ENCODE measurements at places on chromosomes 11 and 22.
A peak's percentile ranks its signal among the peaks of the same experiment; 100 is the strongest.

DNA sequence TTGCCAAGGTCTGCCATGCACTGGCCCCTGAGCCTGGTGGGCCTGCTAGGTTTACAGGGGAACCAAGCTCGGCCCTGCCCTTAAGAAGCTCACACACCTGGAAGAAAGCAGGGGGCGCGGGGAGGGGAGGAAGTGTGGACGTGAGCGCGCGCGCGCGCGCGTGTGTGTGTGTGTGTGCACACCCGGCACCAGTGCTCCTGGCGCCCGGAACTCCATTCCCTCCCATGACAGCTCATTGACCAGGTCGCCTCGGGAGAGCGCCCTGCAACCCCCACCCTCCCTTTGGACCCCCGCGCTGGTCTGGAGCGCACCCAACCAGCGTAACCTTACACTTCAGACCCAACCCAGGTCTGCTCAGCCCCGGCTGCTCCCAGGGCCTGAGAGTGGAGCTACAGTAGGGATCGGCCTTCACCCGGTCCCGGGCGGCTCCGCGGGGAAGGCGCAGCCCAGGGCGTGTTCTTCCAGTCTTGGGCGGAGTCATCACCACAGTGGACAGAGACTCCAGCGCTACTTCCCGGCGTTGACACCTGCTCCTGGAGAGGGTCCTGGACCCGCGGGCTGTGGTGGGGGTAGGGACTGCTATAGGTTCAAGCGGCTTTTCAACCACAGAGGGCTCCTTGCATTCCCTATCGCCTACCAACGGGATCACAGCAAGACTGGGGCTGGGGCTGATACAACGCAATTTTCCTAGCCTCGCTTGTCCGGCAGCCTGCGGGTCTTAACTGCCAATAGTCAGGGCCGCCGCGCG lies 1.5 kb downstream of the GALNT18 start:
- DNase-seq = peak; percentile 66

GRCh38 chr22:40040927-40041326 lies 46.2 kb downstream of the FAM83F start:
- no peak for DNase-seq

GRCh38 chr11:1923201-1923956 lies 3.9 kb downstream of the TNNT3 start:
- DNase-seq = no peak

- peak; percentile 70 for DNase-seq
Observed at GRCh38 chr22:23218867-23219251, 38.5 kb downstream of the BCR start.

DNA sequence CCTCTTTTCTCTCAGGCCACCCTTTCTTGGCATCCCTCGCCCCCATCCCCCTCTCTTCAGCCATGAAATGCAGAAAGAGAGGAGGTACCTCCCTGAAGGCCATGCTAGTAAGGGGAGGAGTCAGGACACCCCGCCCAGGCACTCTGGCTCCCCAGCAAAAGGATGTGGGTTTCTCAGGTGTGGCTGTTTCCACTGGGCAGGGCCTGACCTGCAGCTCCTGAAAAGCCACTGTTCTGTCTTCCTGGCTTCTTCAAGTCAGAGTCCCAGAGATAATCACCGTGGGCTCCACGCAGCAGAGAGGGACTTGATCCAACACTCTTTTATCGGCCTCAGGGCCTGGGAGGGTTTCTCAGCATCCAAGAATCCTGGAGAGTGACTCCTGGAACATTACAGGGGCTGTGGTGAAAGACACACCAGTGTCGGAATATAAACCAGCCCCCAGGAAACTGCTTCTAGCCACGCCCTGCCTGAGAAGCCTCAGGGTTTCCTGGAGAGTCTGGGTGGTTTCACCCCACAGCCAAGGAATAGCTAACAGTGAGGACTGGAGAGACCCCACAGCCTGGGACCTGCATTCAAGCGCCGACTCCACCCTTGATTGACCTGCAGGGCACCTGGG lies 45.7 kb upstream of the TSPAN18 start:
- peak; percentile 33 for DNase-seq

- DNase-seq = no peak
Observed at GRCh38 chr11:119907122-119907851, 178.3 kb upstream of the NECTIN1 start.

DNA sequence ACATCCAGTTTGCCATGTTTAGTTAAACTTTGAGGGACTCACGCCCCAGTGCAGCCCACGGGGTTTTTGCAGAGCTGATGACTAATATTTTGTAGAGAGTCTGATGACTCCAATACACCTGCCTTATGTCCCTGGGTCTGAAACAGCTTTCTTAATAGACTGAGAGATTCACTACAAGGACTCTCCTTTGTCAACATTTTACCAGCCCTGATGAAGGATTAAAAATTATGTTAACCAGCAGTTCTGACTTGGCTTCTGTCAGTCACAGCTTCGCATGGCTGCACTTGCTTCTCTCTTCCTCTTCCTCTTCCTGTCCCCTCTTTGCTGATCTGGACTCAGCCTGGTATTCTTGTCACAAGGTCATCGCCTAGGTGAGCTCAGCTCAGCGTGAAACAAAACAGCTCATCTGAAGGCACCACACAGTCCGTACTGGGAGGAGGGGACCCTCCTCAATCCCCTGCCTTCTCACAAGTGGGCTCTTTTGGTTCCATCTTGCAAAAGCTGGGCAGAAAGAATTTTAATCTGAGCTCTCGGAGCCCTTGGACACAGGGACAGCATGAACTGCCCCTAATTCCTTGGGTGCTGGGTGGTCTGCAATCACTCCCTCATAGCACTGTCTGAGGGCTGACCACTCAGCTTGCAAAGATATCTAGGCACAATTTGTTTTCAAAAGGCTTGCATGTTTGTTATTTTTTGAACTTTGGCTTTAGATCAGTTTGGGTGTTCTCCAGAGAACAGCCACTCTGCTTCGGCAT lies 38.1 kb upstream of the POU2AF1 start:
- no peak for DNase-seq

DNA sequence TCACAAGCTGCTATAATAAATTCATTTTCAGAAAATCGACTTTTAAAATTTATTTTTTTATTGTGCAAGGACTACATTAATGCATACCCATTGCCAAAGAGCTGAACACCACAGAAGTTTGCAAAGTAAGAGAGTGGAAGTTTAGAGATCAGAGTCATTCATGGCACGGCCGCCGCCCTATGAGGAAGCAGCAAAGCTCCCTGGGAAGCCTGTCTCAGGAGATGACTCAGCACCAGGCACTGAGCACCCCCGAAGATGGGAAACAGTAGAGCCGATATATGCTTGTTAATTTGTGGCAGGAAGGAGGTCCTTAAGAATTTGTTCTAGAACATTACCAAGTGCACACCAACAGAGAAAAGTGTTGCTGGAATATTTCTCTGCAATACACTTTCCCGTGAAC lies 693.7 kb downstream of the OPCML start:
- no peak for DNase-seq

DNA sequence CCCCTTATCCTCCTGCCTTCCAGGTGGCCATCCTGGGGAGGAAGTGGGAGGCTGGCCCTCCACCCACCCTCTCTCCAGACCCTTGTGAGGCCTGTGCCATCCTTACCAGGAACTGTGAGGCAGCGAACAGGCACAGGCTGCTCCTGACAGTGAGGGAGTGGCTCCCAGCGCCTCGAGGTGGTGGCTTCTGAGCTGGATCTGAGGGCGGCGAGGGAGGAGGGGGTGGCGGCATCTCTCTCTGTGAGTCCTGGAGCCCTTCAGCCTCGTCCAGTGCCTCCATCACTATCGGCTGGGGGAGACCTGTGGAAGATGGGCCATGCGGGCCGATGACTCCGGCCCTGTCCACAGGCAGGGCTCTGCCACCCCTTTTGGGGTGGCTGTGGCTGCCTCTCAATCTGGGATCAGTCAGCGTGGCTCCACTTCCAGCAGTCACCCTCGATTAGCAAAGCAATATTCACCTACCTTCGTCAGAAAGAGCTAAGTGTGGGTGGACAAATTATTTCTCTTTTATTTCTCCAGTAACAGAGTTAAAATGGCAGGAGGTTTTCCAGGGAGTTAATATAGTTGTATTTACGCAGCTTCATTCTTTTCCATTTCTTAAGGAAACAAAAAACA lies 18.0 kb upstream of the IGSF22 start:
- DNase-seq = no peak

DNA sequence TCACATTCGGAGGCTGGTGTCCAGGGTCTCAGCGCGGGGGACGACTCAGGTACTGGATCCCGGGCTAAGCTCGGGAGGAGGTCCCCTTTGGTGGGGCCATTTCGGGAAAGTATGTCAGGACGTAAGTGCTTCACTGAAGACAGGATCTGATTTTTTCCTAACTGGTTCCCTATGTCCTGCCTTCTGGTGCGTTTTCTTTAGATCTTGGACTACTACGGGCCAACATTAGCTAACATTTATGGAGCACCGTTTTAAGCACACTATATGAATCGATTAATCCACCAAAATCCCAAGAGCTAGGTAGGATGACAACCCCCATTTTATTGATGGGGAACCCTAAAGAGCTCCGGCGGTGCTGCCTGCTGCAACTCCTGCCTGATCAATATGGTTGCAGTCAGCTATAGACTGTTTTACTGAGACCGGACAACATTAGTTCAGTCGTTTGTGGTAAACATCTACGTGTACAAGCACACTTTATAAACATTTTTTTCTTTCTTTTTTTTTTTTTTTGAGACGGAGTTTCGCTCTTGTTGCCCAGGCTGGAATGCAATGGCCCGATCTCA lies 17.0 kb upstream of the WDR74 start:
- no peak for DNase-seq

- DNase-seq = no peak
Observed at GRCh38 chr11:16891964-16892363, 122.2 kb downstream of the PLEKHA7 start.

DNA sequence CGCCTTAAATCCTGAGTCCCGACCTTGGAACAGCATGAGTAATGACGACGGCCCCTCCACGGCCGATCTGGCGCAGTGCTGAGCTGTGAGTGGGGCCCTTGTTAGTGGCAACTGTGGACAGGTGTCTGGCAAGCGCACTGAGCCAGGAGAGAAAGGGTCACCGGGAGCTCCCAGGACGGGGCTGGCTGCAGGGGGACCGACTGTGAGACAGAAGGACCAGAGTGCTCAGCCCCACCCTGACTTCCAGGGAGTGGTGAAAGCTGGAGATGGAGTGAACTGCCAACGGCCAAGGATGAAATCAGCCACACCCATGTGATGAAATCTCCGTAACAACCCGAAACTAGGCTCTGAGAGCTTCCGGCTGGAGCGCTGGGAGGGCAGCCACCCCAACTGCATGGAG lies 228.6 kb downstream of the BRD1 start:
- DNase-seq = no peak

- peak; percentile 59 for DNase-seq
Observed at GRCh38 chr11:111602865-111603610, 789 bp downstream of the SIK2 start.

DNA sequence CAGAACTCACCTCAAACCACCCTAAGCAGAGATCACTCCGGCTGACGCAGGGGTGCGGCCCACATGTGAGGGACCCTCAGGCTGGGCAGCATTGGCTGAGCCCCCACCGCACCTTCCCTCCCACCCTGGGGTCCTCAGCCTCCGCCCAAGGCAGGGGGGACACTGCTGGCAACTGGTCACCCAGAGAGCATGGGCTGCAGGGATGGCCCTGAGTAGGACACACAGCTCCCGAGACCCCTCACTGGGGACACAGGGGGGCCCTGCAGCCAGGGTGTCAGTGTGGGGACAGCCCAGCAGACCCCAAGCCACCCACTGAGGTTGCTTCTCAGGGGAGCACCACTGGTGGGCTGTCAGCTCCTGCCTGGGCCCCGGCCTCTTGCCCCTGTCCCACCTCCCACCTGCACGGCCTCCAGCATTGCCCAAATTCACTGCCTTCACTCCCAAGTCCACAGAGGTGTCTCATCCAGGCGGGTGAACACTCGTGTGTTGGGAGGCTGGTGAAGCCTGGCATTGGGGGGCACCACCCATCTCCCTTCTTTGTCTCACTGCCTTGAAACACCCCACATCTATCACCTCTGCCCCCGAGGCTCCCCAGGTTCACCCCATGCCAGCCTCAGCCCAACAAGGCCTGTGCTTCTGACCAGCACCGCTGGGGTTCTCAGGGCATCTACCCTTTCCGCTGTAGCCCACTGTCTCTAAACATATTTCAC lies 4.7 kb downstream of the C11orf21 start:
- no peak for DNase-seq

DNA sequence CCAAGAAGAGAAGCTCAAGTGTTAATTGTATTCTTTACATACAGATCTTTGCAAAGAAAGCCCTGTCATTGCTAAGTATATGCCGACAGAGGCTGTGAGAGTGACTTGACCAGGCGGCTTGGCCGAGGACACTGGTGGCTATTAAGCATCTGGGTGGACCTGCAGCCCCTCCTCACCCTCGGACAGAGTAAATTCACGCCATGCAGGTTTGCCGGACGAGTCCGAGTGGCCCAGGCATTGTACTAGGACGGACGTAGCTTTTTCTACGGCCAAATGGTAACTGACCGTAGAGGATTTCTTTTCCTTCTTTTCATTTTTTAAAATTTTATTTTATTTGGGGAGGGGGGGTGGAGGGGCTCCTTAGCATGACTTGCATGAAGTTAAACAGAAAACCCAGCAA lies 47.0 kb downstream of the KCNC1 start:
- DNase-seq = no peak

DNA sequence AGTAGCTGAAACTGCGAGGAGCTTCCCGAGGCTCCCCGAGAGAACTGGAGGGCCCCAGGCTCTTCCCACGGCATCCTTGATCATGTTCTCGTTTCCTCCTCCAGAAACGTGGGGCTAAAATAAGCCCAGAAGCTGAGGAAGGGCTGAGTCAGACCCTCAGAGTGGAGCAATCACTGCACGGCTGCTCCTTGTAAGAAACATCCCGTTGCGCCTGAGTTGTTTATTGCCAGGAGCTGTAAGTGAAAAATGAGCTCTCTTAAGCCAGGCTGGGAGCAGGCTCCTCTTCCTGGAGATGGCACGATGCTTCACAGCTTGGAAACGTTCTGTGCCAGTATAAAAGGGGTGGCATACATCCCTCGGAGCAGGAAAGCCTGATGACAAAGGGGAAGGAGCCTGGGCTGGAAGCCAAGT lies 47.3 kb upstream of the SYN3 start:
- no peak for DNase-seq

- peak; percentile 90 for DNase-seq
Observed at GRCh38 chr22:32801537-32802236, at the start of gene TIMP3. TIMP3 (plus strand) TSS chr22:32801705; CDS start chr22:32802002, 297 bp downstream.

GRCh38 chr22:34814260-34815025 lies 251.5 kb upstream of the ISX start:
- no peak for DNase-seq

DNA sequence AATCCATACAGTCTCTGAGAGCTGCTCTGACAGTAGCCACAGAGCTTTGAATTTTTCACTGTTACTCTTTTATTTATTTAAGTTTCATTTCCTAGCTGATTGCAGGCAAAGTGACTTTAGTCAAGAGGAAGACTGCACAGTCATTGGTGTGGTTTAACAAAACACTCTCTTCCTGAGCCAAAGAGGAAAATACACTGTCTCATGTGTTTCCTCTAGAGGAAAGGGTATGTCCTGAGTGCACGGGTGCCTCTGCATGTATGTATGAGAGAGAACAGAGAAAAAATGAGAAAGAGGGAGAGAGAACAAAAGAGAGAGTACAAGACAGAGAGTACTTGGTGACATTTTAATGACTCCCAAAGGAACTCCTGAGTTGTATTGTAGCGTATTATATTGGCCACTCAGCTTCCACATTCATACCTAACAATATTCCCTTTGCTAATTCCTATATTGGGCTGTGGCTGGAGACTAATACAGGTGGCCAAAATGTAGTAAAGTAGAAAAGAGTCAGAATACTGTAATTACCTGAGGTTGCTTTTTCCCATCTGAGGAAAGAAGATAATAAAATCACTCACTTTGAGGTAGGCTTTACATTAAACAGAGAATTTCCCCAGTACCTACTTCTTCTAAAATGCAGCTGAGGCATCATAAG lies at the start of gene OR4D9:
Gene OR4D9 (plus strand): TSS at position 599 of the 649 bp plus-strand sequence. CDS start 3,374 bp downstream, outside the sequence.
- DNase-seq = no peak

GRCh38 chr11:14237444-14237961 lies 121.5 kb downstream of the RRAS2 start:
- DNase-seq = no peak

GRCh38 chr22:22959147-22959827 lies 71.7 kb downstream of the IGLL5 start:
- peak; percentile 91 for DNase-seq
